ENCODE measurements at places on chromosomes 5 and 9. TPM values are rescaled to one million over a fixed set of nuclear protein-coding genes. Genes with fewer than 3 reads are reported as not detected.

CA9 gene
- total RNA-seq = not detected

GRXCR2 gene
- total RNA-seq = not detected

- H3K27me3 ChIP-seq = no peaks in the 10 kb centered on the region
- peak overlapping the region; percentile 97 for H3K27ac ChIP-seq
- H3K4me1 ChIP-seq = peaks cover 63% of the 10 kb centered on the region
- H3K36me3 ChIP-seq = no peaks in the 10 kb centered on the region
Measured at GRCh38 chr5:14036514-14036913, 92.0 kb upstream of the DNAH5 start.

- H3K36me3 ChIP-seq = no peaks in the 10 kb centered on the region
- no peaks in the 10 kb centered on the region for H3K27me3 ChIP-seq
- no peak overlapping the region for H3K4me3 ChIP-seq
- H3K27ac ChIP-seq = no peak overlapping the region
- no peak for DNase-seq
- H3K4me1 ChIP-seq = peaks cover 34% of the 10 kb centered on the region
Measured at GRCh38 chr5:141845371-141845851, 32.8 kb downstream of the PCDH1 start.

DNA sequence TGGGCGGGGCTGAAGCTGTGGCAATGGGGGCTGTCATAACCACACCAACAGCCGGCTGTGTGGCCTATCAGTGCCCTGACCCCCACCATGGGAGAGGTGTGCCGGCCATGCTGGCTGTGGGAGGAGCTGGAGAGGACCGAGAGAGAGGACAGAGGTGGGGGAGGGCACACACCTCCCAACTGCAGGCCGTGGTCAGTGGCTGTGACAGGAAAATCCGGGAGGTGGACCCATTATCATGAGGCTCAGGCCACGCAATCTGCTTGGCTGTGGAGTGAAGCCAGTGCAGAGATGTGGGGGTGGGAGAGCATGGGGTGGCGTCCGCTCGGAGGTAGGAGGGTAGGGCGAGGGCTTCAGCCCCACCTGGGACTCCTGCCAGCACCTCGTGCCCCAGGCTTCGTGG lies 136.1 kb downstream of the RXRA start:
- no peaks in the 10 kb centered on the region for H3K36me3 ChIP-seq
- no peak for DNase-seq
- H3K27ac ChIP-seq = no peak overlapping the region
- H3K4me1 ChIP-seq = peaks cover 18% of the 10 kb centered on the region
- H3K4me3 ChIP-seq = no peak overlapping the region

BTNL3 gene
- total RNA-seq = not detected

GRCh38 chr5:84285641-84286637 lies 98.7 kb downstream of the EDIL3 start:
- H3K36me3 ChIP-seq = no peaks in the 10 kb centered on the region
- H3K27me3 ChIP-seq = no peaks in the 10 kb centered on the region
- no peak overlapping the region for H3K4me3 ChIP-seq
- H3K27ac ChIP-seq = no peak overlapping the region
- H3K4me1 ChIP-seq = peaks cover 44% of the 10 kb centered on the region

EEIG1 gene
- 26.0 TPM for total RNA-seq

GRCh38 chr5:132607095-132607494 lies 50.3 kb downstream of the RAD50 start:
- no peaks in the 10 kb centered on the region for H3K27me3 ChIP-seq
- no peaks in the 10 kb centered on the region for H3K4me1 ChIP-seq
- no peak overlapping the region for H3K4me3 ChIP-seq
- DNase-seq = peak; percentile 17
- peaks cover 14% of the 10 kb centered on the region for H3K36me3 ChIP-seq

DNA sequence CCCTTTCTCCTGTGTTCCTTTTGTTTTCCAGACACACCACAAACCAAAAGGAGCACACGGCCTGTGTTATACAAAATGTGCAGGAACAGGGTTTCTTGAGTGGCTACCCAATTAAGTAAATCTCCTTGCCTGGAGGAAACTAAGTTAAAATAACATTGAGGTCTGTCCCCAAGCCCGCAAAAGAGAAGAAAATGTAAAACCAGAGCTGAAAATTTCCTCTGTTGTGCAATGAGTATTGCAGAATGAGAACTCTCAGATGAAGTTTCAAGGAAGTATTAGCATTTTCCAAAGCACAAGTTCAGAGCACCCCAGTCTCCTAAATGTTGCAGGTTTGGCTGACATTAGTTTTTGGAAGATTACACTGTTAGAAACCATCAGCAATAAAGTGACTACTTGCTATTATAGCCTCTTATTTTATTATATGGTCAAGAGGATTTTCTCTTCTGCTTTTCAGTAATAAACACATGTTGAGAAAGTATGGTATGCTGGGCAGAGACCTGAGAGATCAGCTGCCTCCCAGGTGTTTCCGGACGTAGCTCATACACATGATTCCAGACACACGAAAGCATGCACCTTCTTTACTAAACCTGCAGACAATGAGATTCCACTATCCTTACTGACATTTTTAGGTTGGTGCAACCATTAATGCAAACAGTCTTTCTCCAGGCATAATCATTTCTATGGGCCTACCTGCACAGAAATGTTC lies 161.3 kb downstream of the SNCAIP start:
- H3K27ac ChIP-seq = no peak overlapping the region
- no peaks in the 10 kb centered on the region for H3K4me1 ChIP-seq
- no peaks in the 10 kb centered on the region for H3K27me3 ChIP-seq
- no peak overlapping the region for H3K4me3 ChIP-seq
